ENCODE measurements at places on chromosomes 11 and 22. TPM values are rescaled to one million over a fixed set of nuclear protein-coding genes. Genes with fewer than 3 reads are reported as not detected.
A peak's percentile ranks its signal among the peaks of the same experiment; 100 is the strongest.

Gene SMCO4
- total RNA-seq: 2.2 TPM

GRCh38 chr11:98036810-98037209 is 983.9 kb upstream of the CNTN5 start:
- no peaks in the 10 kb centered on the region for H3K36me3 ChIP-seq
- no peak overlapping the region for H3K4me3 ChIP-seq
- H3K27me3 ChIP-seq: no peaks in the 10 kb centered on the region
- no peak overlapping the region for H3K27ac ChIP-seq
- H3K4me1 ChIP-seq: no peaks in the 10 kb centered on the region
- no peak for DNase-seq

DNA sequence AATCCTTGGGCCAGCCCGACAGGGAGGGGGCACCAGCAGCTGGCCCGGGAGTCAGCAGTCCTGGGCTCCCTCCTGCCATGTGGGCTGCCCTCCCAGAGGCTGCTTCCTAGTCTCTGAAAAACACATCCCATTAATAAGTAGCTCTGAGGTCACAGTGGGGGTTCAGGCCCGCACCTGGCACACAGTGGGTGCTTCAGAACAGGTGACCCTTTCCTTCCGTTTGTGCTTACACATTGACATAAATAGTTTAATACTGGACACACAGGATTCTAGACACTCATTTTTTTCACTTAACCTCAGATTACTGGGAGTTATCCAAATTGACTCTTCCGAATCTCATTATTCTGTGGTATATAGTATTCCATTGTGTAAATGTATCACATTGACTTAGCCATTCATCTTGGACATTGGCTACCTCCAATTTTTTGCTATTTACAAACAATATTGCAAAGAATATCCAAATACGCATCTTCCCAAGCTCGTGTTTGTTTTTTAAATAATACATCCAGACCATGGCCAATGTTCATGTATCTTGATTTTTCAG is 474 bp upstream of the CHADL start:
- H3K36me3 ChIP-seq: peaks cover 16% of the 10 kb centered on the region
- no peak for DNase-seq
- H3K4me1 ChIP-seq: peaks cover 7% of the 10 kb centered on the region
- no peak overlapping the region for H3K27ac ChIP-seq
- H3K27me3 ChIP-seq: no peaks in the 10 kb centered on the region

Gene OR2D2
- total RNA-seq: 0.28 TPM

Gene CNIH2
- total RNA-seq: 0.54 TPM

Gene OR51B4
- not detected for total RNA-seq

DNA sequence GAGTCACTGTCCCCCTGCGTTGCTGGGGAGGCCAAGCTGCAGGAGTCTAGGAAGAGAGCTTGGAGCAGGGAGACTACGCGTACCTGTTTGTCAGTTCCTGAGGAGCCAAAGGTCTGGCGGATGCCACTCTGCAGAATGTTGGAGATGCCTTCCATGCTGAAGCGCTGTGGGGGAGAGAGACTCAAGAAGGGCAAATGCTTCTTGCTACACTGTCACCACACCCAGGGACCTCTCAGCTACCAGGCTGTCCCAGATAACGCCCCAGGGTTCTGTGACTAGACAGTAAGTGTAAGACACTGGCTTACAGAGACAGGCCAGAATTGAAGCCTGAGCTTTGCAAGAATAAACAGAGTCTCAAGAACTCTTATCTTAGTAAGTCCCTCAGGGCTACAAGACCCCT is 42.0 kb downstream of the FEZ1 start:
- DNase-seq: no peak
- peaks cover 4% of the 10 kb centered on the region for H3K36me3 ChIP-seq
- no peak overlapping the region for H3K27ac ChIP-seq
- H3K4me3 ChIP-seq: no peak overlapping the region
- H3K4me1 ChIP-seq: peaks cover 12% of the 10 kb centered on the region

DNA sequence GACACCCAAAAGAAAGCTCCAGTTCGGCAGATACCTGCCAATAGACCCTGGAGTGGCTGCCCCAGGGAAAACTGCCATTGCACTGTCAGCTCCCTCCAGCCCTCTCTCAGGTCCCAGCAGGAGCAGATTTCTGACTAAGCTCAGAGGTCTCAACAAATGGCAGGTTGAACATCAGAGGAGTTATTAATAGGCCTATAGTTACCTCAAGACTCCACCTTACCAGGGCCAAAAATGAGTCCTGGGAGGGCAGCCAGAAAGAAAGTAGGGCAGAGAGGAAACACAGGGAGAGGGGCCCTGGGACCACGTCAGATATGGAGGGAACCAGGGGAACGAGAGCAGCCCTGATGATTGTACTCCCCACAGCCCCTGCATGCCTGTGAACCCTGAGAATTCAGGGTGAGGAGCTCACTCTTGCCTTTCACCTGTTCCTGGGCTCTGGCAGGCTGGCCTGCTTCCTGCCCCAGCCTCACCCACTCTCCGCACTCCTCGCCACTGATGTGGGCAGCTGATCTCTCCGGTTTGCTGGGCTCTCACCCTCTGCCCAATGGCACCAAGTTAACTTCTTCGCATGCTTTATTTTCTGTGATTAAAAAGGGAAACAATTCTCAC is 4.3 kb upstream of the RGL4 start:
- no peak for DNase-seq
- no peaks in the 10 kb centered on the region for H3K27me3 ChIP-seq
- no peak overlapping the region for H3K4me3 ChIP-seq
- no peak overlapping the region for H3K27ac ChIP-seq
- peaks cover 13% of the 10 kb centered on the region for H3K36me3 ChIP-seq
- H3K4me1 ChIP-seq: no peaks in the 10 kb centered on the region

- no peaks in the 10 kb centered on the region for H3K36me3 ChIP-seq
- DNase-seq: no peak
- no peak overlapping the region for H3K27ac ChIP-seq
- H3K4me1 ChIP-seq: no peaks in the 10 kb centered on the region
Measured at GRCh38 chr11:36057379-36058042, 113.6 kb downstream of the LDLRAD3 start.

DNA sequence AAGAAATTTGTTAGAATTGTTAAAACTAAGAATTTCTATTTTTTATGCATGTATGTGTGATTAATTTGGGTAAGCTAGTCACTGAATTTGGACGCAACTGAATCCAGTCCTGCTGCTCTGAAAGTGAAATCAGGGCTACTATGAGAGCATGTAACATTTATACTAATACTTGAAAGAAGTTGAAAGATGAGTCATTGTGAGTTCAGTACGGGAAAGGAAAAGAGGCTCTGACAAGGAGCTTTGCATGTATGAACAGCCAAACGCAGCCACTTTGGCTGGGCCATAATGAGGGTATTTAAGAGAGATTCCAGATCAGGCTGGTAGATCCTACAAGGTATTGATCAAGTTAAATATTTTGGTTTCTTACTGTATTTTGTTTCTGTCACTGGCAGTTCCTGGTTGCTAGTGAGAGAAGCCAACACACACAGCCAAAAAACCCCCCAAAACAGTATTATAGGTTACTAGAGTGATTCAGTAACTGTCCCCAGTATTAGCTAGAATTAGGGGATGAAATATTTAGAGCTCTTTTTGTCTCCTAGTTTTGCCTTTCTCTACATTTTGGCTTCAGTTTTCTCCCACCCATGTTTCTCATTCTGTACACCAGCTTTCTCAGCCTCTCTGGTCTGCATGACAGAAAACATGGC is 14.1 kb downstream of the AASDHPPT start:
- peaks cover 14% of the 10 kb centered on the region for H3K36me3 ChIP-seq
- peak; percentile 88 for DNase-seq
- no peak overlapping the region for H3K27ac ChIP-seq
- H3K4me3 ChIP-seq: no peak overlapping the region
- peaks cover 5% of the 10 kb centered on the region for H3K4me1 ChIP-seq
- no peaks in the 10 kb centered on the region for H3K27me3 ChIP-seq

- no peaks in the 10 kb centered on the region for H3K27me3 ChIP-seq
- DNase-seq: peak; percentile 53
- H3K4me1 ChIP-seq: peaks cover 15% of the 10 kb centered on the region
- peak overlapping the region; percentile 13 for H3K4me3 ChIP-seq
- H3K36me3 ChIP-seq: no peaks in the 10 kb centered on the region
Measured at GRCh38 chr22:31036671-31037550, 44.2 kb upstream of the SMTN start.

DNA sequence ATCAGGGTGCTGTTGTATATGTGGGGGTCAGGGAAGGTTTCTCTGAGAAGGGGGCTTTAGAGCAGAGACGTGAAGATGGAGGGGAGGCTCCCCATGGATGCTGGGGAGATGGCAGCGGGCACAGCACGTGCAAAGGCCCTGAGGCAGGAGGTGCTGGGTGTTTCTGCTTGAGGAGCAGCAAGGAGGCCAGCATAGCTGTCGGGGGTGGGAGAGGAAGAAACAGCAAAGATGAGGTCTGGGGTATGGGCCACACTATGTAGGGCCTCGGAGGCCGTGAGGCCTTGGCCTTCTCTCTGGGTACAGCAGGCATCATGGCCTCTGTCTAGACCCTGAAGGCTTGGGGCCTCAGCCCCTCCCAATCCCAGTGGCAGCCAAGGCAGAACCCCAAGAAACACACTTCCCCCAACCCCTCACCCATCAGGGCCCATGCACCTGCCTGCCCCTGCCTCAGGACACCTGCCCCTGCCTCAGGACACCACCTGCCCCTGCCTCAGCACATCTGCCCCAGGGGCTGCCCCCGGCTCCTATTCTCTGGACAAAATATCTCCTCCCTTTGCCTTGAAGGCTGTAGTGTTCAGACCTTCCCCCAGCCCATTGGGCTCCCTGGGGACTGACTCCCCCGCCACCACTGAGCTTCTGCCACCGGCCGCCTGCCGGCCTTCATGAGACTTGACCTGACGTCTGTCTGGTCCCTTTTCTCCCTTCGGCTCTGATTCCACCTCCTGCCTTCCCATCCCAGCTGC is 6.2 kb downstream of the ALDH3B1 start:
- DNase-seq: no peak
- H3K4me3 ChIP-seq: no peak overlapping the region
- H3K36me3 ChIP-seq: no peaks in the 10 kb centered on the region
- H3K27ac ChIP-seq: no peak overlapping the region
- peaks cover 39% of the 10 kb centered on the region for H3K4me1 ChIP-seq

- no peaks in the 10 kb centered on the region for H3K36me3 ChIP-seq
- H3K4me1 ChIP-seq: peaks cover 5% of the 10 kb centered on the region
- no peaks in the 10 kb centered on the region for H3K27me3 ChIP-seq
- H3K27ac ChIP-seq: no peak overlapping the region
Measured at GRCh38 chr11:131912134-131912533, 541.7 kb downstream of the NTM start.

Gene MEI1
- 1.1 TPM for total RNA-seq

- H3K4me3 ChIP-seq: no peak within 1 kb of the TSS
- H3K4me1 ChIP-seq: no peaks in the 10 kb centered on the region
- DNase-seq: no peak
- H3K36me3 ChIP-seq: no peaks in the 10 kb centered on the region
- H3K27ac ChIP-seq: no peak within 1 kb of the TSS
- peaks cover 8% of the 10 kb centered on the region for H3K27me3 ChIP-seq
Measured at GRCh38 chr11:118679483-118679882, at the start of gene TREH. TREH (minus strand) TSS chr11:118679650; CDS start chr11:118679627, 23 bp downstream.

DNA sequence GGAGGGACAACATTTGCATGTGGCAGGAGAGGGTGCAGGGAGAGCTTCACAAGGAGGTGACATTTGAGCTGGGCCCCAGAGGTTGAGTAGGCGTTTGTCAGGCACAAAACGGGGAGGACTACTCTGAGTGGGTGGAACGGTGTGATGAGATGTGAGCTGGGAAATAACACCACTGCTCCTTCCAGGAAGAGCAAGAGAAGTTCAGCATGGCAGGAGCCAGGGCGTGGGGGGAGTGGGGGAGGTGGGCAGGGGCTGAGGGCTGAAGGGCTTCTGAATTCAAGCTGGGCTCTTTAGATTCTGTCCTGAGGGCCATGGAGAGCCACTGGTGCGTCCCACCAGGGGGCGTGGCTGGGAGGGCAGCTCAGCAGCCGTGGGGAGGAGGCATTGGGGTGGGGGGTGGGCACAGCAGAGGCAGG is 54.2 kb downstream of the OTOG start:
- H3K36me3 ChIP-seq: no peaks in the 10 kb centered on the region
- H3K27ac ChIP-seq: no peak overlapping the region
- no peak for DNase-seq
- peaks cover 7% of the 10 kb centered on the region for H3K27me3 ChIP-seq

DNA sequence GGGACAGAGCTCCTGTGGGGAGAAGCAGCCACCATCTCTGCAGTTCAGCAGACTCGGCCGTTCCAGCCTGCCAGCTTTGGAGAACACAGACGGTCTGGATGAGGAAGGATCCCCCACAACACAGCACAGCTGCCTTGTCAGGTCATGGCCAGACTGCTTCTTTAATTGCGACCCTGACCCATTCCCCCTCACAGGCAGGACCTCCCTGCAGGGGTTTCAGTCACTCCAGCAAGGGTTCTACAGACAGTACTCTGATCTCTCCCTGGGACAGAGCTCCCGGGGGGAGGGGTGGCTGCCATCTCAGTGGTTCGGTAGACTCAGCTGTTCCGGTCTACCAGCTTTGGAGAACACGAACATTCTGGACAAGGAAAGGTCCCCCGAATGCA is 173.5 kb downstream of the TTC28 start:
- DNase-seq: no peak
- no peak overlapping the region for H3K27ac ChIP-seq
- H3K36me3 ChIP-seq: no peaks in the 10 kb centered on the region
- no peaks in the 10 kb centered on the region for H3K4me1 ChIP-seq
- H3K4me3 ChIP-seq: no peak overlapping the region

All from IMR-90 (cell line).